RPMI7951 (cell line): ENCODE measurements at places on chromosomes 3 and 15. TPM values are rescaled to one million over a fixed set of nuclear protein-coding genes. Genes with fewer than 3 reads are reported as not detected.

- no peak for DNase-seq
Observed at GRCh38 chr3:46350262-46350565, 3.7 kb upstream of the CCR2 start.

GRCh38 chr15:51348688-51349087, 7.2 kb downstream of the GLDN start:
- peak; percentile 23 for DNase-seq

- peak; percentile 100 for DNase-seq
Observed at GRCh38 chr15:67085818-67086636, 20.6 kb downstream of the SMAD3 start.

GRCh38 chr3:20352546-20353179, 166.7 kb upstream of the SGO1 start:
- peak; percentile 4 for DNase-seq

- no peak for DNase-seq
Observed at GRCh38 chr3:162540421-162540820, 1043.8 kb downstream of the OTOL1 start.

Gene PCOLCE2
- total RNA-seq, result 2.1 and 2.8 TPM in 2 replicates

DNA sequence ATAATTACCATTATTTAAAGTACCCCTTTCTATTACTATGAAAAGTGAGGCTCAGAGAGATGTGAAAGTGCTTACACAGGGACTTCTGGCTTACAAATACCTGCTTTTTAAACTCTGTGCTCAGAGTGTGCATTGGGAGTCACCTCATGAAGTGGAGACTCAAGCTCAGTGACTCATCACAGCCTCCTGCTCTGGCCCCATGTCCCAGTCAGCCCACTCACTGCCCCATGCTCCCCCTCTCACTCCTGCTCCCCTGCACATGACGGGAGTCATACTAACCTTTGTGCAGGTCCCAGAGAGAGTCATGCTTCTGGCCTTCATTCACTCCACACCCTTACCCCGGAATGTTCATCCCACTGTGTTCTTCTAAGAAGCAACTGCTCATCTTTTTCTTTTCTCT, 20.2 kb downstream of the CCR1 start:
- DNase-seq, result peak; percentile 55

DNA sequence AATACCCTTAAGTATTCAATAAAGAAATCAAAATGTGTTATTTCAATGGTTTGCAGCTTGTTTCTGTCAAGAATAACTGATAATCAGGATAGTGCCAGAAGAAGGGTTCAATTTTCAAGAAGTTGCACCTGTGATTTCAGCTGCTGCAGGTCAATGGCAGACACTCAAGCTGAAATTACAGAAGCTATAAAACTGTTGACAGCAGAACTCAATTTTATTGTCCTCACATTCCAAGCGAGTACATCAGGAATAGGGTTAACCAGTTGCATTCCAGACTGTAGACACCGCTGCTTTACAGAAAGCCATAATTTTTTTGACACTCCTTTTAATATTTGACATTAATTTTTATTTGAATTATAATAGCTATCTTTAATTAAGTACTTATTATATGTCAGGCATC, 364.1 kb downstream of the CGGBP1 start:
- DNase-seq, result no peak

Gene CHDH
- total RNA-seq, result not detected in 2 replicates

DNA sequence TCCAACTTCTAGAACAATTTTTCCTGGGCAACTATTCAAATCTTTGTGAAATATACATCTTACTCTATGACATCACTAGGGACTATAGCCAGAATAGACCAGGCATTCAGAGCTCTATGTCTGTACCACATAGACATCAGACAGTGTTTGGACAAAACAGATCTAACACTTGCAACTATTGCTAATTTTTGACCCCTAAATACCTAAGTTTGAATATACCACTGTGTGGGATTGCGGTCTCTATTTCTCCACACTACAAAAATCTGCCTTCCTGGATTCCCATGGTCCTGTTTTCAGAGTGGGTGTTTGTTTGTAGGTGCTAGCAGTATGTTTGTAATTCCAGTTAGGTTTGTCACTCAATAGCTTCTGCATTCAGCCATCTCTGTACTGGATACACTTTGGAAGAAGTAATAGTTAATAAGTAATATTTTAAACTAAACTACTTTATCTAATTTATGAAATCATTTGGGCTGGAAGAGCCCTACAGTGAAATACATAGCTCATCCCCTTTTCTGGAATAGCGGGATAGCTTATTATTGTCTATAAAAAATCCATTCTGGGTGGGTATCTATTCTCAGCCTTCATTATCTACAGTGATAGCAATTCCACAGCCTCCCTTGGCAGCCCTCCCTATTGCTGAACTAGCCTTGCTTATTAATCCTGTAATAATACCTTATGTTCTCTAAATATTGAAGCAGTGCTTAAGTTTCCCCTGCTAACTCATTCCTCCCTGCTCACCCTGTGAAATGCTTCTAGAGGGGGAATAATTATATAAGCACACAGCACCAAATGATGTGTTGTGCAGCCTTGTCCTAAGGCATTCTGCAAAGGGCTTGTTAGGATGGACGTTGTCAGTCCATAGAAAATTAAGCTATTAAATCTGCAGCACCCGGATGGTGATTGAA, 49.4 kb downstream of the RBMS3 start:
- no peak for DNase-seq

- no peak for DNase-seq
Observed at GRCh38 chr15:69325456-69325971, 26.8 kb downstream of the PAQR5 start.

Gene SIDT1
- under 0.01 TPM in 1 of 2 replicates, not detected in the other for total RNA-seq

DNA sequence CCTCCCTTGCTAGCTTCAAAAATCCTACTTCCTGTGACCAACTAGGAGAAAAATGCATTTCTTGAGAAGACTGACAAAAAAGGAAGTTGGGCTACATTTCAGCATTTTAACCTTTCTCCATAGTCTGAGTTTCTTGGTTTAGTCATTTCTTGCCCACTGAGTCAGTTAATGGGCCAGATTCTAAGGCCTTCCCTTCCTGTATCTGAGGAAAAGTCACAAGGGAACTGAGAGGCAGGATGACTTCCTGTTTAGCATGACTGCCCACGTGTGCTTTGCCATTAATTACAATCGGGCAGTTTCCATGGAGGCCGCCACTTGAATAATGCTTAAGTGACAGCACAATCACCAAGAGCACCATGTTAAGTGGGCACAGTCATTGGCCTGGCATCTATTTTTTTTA, 794.4 kb upstream of the LMCD1 start:
- no peak for DNase-seq

Gene LSAMP
- total RNA-seq, result 0.12 and 0.59 TPM in 2 replicates

- no peak for DNase-seq
Observed at GRCh38 chr3:166902374-166902773, 477.7 kb downstream of the ZBBX start.

Gene ADGRG7
- total RNA-seq, result not detected in 2 replicates

Gene DNASE1L3
- not detected in 2 replicates for total RNA-seq

DNA sequence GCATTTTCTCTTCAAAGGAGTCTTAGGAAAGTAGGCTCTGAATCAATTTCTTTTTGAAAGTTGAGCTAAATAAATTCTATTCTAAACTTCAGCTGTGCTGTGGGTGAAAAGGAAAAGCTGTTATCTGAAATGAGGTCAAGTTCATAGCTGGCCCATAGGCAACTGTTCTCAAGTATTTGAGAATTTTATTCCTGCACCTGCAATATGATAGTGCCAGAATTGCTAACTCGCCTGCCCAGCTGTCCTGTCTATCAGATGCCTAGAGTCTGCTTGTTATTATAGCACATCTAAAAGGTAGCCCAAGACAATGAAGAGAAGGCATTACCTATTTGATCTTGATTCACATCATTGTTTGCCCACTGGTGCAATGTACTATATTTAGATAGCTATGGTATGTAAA, 798.7 kb downstream of the DIPK2A start:
- no peak for DNase-seq

DNA sequence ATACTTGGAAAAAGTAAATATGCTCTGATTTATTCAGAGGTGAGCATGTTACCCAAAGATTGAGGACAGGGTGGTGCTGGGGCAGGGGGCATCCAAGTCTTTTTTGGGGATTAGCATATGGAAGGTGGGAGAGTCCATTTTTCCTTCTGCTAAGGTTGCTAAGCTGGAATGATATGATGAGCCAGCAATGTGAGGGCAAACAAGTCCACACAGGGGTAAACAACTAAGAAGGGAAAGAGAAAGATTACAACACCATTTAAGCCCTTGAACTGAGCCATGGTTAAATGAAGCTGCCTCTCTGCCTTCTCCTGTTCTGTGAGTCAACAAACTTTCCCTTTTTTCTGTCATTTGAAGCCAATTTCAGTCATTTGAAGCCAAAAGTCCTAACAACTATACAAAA, 89.0 kb downstream of the RPL22L1 start:
- no peak for DNase-seq

DNA sequence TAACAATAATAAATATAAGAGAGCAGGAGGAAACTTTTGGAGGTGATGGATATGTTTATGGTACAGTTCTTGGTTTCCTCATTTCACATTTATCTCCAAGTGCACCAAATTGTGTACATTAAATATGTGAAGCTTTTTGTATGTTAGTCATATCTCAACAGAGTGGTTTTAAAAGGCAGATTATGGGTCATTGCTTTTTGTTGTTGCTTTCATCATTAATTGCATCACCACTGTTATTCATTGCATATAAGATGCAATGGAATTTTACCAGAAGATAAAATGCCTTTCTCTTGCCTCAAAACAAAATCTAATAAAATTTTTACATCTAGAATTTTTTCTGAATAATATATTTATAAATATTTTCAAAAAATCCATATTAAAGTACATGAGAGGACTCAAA, 1198.9 kb upstream of the GBE1 start:
- DNase-seq, result no peak

- no peak for DNase-seq
Observed at GRCh38 chr3:14376348-14377043, 25.9 kb upstream of the SLC6A6 start.

GRCh38 chr3:185733980-185734724, 90.7 kb downstream of the IGF2BP2 start:
- DNase-seq, result peak; percentile 75

- peak; percentile 61 for DNase-seq
Observed at GRCh38 chr3:64361962-64362735, 136.9 kb upstream of the PRICKLE2 start.

Gene STOML1
- 20.4 and 26.8 TPM in 2 replicates for total RNA-seq

GRCh38 chr3:84738086-84738485, 220.7 kb upstream of the CADM2 start:
- DNase-seq, result no peak

DNA sequence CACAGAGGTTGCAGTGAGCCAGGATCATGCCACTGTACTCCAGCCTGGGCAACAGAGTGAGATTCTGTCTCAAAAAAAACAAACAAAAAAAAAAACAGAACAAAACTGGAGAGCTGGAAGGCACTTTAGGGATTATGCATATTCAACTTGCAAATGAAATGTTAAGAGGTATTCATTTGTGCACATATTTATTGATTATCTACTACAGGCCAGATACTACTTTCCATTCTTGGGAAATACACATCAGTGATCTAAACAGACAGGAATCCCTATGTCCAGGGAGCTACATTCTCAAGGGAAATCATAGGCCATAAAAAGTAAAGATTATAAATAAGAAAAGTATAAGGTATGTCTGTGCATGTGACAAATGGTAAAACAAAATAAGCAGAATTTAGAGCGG, 322.6 kb downstream of the GABRG3 start:
- no peak for DNase-seq

DNA sequence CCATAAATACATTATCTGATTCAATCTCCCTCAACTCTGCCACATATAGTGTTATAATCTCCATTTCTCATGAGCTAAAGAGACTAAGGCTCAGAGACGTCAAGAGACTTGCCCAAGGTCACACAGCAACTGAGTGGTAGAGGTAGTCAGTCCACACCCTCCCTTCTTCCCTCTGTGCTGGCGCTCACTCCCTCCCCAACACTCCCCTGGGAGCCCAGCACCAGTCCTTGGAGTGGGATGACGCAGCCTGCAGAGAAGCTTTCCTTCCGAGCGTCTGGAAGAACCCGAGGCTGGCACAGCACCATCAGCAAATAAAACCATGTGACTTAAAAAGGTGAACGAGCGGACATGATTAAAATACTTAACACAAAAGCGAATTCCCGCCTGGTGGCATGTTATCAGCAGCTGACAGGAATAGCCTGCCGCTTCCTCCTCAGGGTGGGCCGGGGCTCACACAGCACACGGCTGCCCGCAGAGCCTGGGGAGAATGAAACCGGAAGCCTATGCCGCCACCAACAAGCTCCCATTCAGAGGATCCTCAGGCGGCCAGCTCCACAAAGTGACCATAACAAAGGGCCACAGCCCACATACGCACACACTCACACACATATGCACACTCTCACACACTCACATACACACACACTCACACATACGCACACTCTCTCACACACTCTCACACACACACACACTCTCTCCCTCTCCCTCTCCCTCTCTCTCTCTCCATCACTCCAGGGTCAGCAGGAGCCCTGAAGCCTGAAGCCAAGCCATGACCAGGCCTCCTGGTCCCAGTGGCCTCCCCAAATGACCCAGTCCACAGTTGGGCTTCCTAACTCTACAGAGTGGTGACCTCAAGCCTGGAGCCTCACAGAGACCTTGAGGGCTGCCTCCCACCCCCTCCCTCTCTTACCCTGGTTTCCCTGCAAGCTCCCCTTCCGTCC, 120.5 kb downstream of the XXYLT1 start:
- peak; percentile 92 for DNase-seq

DNA sequence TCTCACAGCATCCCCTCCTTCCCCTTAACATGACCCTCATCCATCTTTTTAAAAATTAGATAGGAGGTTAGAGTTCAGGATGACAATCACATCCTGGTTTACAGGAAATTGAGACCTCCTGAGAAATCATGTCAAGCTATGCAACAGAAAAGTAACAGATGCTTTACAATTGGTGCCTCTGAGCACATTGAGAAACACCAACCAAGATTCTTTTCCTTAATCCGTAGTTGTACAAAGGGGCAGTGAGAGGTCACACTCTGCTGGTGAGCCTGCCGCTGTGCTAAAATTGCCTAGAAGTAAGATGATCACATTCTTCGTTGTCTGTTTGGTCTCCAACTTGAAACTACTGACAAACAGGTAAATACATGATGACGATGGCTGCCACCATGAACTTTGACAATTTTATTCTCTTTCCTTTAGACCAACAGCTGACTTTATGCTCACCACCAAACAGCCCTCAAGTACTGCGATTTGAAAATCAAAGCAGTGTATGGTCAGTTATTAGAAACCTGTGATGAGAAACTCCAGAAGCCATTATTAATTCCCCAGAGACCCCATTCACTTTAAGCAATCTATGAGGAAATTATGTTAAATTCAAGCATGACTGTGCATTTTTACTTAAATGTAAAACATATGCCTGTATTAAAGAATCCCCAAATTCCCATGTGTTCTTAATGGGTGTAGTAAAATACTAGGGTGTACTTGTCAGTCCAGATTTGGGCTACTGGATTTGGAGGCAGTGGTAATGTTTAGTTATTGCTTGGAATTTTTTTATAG, 210.7 kb upstream of the UBE2E1 start:
- no peak for DNase-seq

GRCh38 chr3:49914906-49915305, 11.2 kb upstream of the MST1R start:
- DNase-seq, result no peak

DNA sequence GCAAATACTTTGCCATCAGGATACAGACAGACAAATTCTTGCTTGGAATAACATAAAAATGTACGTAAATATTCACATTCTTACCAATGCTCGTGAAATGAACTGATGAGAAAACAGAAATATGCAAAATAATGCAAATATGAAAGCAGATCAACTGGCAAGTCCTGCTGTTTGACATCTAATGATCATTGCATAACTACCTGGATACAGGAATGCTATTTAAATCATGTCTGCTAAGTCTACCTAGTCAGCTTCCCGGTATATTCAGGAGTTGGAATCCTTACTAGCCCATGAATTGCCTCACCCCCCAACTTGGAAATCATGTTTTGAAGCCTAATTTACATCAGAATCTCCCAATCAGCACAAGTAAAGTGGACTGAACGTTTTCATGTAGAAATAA, 230.6 kb downstream of the CHL1 start:
- no peak for DNase-seq
